ENCODE measurements at places on chromosomes 7 and 10.

DNA sequence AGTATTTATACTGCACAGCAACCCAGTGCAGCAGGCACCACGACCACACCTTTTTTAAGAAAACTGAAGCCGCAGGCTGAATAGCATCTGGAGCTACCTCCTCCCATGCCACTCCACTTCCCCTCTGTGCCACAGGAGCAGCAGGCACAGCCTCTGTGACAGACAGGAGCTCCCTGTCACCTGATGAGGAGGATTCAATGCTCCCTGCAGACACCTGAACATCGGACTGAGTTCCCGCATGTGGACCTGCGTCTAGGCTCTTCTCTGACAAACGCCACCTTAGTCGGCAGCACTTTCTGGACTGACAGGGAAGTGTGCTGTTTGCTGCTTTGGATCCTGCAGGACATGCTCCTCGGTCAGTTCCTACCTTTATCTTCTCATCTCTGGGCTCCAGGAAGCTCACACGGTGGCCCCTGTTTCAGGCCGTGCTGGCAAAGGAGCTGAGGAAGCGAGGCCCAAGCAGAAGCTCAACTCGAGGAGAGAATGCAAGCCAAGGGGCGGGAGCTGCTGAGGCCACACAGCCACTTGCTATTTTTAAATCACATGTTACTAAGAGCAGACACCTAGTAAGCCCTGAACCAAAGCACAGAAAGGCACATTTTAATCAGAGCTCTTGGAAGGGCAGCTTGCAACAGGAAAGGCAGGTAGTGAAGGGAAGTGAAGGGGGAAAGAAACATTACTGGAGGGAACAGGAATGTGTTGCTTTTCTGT lies 56.6 kb downstream of the VOPP1 start:
- no peak for DNase-seq

DNA sequence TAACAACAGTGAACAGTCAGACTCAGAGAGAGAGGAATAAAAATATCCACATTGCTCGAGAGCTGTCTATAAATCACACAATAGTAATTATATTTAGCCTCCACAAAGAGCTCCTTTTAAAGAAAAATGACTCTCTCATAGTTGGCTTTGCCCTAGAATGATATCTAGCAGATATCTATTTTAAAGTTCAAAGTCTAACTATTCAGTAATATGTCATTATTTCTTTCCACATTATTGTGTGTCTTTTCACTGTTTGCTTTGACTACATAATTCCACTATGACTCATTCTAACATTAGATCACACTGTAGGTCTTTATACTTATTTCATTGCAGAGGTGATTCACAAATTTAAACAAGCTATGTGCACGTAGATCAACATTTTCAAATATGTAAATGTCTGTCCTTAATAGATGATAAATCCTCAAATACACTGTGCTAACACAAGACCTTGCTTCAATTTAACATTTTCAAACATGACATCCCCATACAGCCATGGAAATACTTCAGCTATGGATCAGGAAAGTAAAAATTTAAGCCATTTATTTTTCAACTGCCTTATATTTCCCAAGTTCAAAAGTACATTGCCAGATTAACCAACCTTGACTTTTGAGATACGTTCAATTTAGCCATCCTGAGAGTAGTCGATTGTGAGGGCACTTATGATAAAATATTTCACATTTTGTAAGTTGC lies 99.9 kb upstream of the AKR1E2 start:
- no peak for DNase-seq

GRCh38 chr7:122511268-122511667 lies 187.6 kb downstream of the RNF133 start:
- DNase-seq = no peak

DNA sequence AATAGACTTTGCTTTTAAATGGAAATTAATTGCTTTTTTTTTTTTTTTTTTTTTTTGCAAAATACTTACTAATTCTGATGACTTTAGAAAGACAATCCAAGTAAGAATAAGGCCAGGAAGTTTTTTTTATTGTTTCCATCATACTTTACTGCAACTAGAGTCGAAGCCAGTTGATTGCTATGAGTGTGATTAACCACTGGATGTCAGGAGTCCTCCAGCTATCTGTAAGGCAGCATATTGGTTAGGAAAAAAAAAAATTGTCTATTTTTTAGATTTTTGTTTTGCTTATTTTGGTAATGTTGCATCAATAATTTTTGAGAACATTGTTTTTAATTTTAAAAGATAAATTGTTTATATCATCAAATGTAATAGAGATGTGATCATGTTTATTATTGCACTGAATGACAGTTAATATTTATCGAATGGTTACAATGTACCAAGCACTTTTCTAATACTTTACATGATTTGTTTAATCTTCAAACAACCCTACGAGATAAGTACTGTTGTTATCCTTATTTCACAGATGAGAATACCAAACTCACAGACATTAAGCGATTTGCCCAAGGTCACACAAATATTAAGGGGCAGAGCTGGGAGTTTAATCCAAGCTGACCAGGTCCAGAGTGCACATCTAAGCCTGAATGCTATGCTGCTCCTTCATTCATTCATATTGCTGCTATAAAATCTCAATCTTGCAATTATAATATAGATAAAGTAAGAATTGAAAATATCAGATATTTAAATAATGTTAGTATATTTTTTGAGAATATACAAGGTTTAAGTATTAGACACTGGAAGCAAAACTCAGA lies 19.9 kb upstream of the LMOD2 start:
- DNase-seq = peak; percentile 5

GRCh38 chr7:96136600-96137239 lies 185.2 kb downstream of the SLC25A13 start:
- DNase-seq = no peak

GRCh38 chr7:2607122-2607922 lies 24.5 kb upstream of the TTYH3 start:
- no peak for DNase-seq

- no peak for DNase-seq
Measured at GRCh38 chr10:100653957-100654781, 91.2 kb upstream of the PAX2 start.

DNA sequence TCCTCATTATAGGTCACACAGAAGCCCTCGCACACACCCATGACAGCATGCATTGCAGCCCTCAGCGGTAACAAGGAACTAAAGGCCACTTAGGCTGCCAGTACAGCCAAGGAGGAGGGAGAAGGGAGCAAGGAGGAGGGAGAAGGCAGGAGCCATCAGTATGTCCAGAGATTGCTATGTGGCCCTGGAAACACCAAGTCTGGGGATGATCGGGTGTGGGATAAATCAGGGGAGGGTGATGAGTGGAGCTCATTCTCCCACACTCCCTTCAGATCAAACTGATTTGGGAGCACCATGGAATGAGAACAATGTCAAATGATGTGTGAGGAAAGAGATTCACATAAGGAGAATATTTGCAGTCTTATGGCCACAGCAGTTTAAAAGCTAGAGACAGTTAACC lies 350.9 kb downstream of the TNS3 start:
- DNase-seq = no peak

- DNase-seq = no peak
Measured at GRCh38 chr10:47181052-47181849, 118.7 kb upstream of the GDF10 start.

DNA sequence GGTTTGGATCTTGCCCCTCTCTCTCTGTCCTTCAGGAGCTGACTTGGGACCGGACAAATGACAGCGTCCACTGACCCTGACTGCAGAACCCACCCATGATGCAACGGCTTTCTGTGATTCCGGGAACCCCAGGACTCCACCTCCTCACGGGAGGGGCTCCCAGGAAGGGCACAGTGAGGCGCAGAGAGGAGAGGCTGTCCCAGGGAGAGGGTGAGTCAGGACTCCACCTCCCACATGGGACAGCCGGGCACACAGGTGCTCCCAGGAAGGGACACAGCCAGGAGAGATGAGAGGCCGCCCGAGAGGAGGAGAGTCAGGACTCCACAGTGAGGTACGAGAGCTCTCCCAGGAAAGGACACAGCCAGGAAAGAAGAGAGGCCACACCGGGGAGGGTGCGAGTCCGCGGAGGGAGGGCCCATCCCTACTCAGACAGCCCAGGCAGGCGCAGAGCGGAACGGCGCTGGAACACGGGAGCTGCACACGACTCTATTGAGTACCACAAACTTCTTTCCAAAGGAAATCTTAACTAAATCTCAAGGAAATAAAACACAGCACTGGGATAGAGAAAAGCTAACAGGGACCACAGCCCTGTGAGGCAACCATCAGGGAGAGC lies 162.5 kb downstream of the MAD1L1 start:
- DNase-seq = no peak

- no peak for DNase-seq
Measured at GRCh38 chr10:3395458-3395861, 222.9 kb upstream of the PITRM1 start.

GRCh38 chr7:83798489-83798888 lies 149.6 kb upstream of the SEMA3E start:
- DNase-seq = no peak

- peak; percentile 49 for DNase-seq
Measured at GRCh38 chr7:12524794-12525386, 45.6 kb upstream of the SCIN start.

- no peak for DNase-seq
Measured at GRCh38 chr7:141706239-141707064, 1.7 kb upstream of the WEE2 start.
